GM04504 (cell line): ENCODE measurements at places on chromosomes 1 and 21.

DNA sequence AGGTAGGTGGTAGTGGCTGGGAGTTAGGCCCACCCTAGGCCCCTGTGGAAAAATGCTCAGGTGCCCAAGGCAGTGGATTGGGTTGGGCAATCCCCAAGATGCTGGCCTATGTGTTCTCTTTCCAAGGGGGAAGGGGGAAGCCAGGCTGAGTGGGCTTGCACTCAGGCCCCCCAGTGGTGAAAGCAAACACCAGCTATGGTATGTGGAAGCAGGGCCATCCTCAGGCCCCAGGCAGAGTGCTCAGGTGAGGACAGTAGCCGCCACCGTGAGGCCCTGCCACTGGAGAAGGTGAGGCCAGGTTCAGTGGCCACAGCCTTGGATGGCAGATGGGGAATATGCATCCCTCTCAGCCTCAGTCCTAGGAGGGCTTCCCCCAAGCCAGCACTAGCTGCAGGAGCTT lies 11.8 kb downstream of the LY9 start:
- no peak for DNase-seq

DNA sequence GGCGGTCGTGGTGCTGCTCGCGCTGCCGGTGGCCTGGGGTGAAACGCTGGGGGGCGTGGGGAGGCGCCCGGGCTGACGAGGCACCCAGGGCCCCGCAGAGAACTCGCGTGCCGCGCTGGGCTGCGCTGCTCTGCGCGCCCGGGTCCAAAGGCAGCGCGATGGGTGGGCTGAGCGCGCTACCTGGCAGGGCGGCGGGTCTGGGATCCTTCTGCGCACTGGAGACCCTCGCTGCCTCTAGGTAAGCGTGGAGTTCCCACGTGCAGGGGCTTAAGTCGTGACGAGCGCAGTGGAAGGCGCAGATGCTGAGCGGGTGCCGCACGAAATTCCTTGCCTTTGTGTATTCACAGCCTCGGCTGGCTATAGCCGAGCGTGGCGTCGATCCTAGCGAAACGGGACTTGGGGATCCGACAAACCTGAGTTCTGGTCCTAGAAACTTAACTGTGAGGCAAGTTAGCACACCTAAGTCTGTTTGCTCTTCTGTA lies 24.6 kb downstream of the CR1L start:
- no peak for DNase-seq

- DNase-seq = no peak
These were observed 720.7 kb upstream of the CXADR start for GRCh38 chr21:16792101-16792500.

DNA sequence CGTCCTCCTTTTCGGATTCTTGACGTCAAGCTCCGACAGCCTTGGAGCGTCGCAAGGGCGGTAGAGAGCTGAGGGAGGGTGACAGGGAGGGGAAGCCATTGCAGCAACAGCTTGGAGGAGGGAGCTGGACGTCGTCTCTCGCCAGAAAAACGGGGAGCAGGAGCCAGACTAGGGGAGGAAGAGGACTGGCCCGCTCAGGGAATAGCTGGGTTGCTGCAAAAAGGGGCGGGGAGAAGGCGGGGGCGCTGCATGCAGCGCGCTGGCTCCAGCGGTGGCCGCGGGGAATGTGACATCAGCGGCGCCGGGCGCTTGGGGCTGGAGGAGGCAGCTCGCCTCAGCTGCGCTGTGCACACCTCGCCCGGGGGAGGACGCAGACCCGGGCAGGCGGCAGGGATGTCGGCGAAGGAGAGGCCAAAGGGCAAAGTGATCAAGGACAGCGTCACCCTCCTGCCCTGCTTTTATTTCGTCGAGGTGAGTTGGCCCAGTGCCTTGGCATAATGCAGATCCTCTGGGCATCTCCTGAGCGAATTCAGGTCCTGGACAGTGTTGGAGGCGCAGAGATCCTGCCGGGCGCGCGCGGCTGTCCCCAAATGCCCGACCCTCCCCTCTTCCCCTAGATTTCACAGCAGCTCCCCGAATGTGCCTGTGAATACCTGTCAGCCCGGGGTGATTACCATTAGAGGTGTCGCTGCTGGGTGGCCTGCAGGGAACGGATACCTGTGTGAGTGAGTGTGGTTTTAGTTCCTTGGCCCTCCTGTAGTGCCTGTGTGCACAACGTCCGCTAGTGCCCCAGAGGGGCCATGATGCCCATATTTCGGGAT lies at the start of gene PLPPR4:
Gene PLPPR4, plus strand, starts transcription at position 292 of the 821 bp plus-strand sequence. Its CDS starts 102 bp downstream, at position 394.
- DNase-seq = peak; percentile 25

DNA sequence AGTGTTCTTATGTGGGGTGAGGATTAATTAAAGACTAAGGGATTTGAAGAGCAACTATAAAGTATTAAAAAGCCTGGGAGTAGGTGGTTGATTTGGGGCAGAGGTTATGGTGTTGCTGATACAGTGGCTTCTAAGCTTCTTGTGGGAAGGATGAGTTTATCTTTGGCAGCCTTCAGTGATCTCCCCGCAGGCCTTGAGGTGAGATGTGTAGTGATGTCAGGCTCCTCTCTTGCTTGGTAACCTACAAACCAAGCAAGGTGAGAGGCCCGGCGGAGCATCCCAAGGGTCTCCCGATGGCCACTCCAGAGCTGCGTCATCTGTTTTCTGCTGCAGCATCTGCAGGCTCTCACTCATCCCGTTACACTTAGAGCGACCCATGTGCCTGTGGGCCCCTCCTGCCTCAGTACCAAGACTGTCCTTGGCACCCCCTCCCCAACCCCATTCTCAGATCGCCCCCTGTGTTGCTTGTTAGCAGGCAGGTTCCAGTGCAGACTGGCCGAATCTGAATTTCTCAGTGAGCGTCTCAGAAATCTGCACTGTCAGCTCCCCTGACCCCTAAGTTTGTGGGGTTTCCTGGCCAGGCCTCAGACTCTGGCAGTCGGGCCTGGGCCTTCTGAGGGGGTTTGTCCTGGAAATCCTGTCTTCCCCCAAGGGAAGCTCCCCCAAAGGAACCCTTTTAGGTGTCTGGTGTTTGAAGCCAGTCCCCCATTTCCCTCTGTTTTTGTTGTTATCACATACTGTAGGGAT lies 77.9 kb downstream of the GALNT2 start:
- no peak for DNase-seq

DNA sequence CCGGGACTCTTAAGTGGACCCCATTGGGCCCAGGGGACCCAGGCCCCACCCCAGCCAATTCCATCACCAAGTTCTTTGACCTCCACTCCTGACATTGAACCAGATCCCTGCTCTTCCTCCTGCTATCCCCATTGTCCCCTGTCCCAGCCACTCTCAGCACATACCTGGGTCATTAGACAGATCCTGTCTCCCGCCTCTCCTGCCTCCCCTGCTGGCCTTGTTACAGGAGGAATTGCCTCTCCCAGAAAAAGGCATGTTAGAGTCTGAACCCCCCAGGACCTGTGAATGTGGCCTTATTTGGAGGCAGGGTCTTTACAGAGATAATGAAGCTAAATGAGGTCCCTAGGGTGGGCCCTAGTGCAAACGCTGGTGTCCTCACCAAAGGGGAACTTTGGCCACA lies 301.9 kb downstream of the NPHP4 start:
- no peak for DNase-seq

- no peak for DNase-seq
These were observed 3.1 kb downstream of the BACE2 start for GRCh38 chr21:41170859-41171609.

DNA sequence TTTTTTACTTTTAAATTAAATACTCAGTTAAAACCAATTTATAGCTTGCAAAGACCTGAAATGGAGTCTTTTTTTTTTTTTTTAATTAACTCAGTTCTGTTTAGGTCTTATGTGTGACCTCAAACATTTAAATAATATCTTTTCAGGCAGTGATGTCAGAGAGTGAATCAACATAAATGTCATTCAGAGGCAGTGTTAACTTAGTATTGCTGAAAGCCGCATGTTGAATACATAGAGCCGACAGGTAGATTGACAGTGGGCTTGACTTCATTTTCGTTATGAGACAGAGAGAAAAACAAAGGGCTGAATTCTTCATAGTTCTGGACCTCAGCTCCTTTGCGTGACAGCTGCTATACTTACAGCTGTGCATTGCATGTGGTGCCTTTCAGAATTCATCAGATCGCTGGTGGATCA lies 51.5 kb downstream of the PRDM2 start:
- no peak for DNase-seq

- DNase-seq = no peak
These were observed 11.8 kb upstream of the SFN start for GRCh38 chr1:26851106-26851684.

GRCh38 chr1:35499652-35500176 lies 57.5 kb downstream of the KIAA0319L start:
- no peak for DNase-seq

- DNase-seq = no peak
These were observed 65.7 kb downstream of the DTL start for GRCh38 chr1:212101251-212101650.

DNA sequence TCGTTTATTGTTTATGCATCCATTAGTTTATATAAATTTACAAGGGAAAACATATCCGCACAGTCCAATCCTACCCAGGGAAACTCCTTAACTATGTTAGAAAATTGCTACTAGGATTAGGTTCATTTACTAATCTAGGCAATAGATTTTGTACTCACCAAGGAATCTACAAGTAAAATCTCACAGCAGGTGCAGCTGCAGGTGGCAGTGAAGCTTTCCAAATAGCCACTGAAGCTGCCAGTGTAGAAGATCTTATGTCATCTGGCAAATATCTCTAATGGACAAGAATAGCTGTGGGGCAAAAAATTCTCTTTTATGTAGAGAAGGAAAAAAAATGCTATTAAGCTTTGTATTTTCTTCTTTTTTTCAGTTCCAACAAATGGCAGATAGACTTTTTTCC lies 963.4 kb upstream of the ADGRL4 start:
- DNase-seq = no peak

DNA sequence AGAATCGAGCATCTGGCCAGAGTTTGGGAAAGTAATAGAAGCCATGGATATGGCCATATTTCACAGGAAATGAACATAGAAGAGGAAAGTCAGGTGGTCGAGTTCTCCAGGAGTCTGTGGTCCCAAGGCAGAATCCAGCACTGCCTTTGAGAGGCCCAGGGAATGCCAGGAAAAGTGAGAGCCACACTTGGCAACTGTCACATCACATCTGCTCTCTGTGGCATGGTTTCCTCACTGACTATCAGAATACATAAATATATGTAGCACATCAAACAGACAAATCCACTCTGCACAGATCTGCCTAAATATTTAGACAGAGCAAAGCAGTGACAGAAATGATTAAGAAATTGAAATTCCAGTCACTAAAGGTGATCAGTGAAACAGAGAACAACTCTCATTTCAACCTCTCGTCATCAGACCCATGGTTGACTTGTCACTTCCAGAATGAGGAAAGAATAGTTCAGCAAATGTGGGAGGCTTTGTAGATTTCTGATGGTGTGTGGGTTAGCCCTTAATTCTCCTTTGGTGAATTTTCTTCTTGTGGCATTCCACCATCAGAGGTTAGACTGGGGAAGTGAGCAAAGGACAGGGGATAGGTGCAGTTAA lies 58.8 kb upstream of the MAN1A2 start:
- no peak for DNase-seq

- DNase-seq = no peak
These were observed 610.7 kb upstream of the ADGRL2 start for GRCh38 chr1:81190003-81190402.

DNA sequence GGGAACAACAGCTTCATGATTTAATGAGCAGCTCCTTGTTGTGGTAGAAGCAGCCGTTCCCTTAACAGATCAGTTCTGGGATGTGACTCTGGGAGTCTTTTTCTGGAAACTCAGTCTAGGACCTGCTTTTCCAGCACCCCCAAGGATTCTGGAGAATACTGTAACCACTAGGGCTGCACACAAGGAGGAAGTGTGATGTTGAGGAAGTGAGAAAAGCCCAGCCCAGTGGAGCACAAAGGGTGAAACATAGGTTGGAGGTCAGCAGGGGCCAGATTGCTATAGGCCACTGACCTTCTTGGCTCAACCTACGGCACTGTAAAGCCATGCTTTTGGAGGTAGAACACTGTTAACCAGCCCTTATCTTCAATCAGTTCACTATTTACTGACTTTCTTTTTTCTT lies 10.1 kb upstream of the PLA2G5 start:
- DNase-seq = no peak

DNA sequence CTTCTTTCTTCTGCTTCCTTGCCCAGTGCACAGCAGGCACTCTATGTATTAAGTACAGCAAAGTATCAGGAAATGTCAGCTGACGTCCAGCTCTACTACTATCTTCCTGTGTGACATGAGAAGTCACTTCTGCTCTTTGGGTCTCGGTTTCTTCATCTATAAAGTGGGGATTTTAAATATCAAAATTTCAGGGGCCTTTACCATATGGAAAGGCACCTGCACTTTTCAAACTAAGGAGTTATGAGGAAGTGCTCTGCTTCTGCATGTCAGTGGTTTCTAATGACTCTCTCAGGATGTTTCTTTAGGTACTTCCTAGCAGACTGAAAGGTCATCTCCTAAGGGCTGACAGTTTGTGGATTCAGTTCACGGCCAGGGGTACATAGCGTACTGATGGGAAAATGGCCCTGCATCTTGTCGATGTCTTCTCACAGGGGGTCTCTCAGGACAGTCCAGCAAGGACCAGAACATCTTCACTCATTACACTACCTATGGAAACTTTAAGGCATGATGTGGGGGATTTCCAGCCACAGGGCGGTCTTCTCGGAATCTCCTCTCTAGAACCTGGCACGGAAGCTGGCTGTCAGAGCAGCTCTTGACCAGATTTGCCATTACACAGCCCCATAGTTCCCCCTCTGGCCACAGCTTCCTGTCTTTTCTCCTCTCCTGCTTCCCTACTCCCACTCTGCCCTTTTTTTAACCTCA lies 42.0 kb upstream of the MTF1 start:
- no peak for DNase-seq

GRCh38 chr1:61491497-61491896 lies 233.4 kb downstream of the TM2D1 start:
- no peak for DNase-seq

DNA sequence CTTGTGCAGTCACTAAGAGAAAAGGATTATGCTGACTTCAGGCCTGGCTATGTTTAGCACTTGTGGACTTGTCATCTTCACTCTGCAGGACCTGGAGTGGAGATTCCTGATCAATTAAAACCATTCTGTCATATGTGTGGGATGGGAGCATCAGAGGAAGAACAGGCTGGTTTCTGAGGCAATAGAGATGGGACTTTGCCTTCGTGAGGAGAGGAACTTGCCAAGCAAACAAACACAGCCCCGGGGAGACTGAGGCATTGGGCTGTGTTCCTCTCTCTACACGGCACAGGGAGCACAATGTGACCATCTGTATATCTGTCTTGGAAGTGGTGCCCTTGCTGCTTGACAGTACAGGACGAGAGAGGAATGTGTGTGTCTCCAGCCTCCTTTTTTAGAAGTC lies 23.1 kb downstream of the VASH2 start:
- DNase-seq = no peak

DNA sequence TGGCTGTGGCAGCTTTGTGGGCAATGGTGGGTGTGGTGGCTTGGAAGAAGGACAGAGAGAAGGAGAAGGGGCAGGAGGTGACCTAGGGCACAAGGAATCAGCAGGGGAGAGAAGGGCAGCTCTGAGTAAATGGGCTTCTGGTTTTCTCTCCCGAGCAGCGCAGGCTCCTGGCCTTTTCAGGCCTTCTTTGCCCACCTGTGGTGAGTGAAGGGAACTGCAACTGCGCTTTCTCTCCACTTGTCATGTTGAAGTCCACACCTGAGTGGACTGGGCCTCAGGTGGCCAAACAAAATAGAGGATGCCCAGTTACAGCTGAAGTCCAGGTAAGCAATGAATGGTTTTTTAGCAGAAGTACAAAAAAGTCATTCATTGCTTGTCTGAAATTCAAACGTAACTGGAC lies 29.4 kb upstream of the KCNA10 start:
- DNase-seq = no peak

GRCh38 chr1:30525971-30526651 lies 197.3 kb downstream of the MATN1 start:
- DNase-seq = peak; percentile 68
